ENCODE measurements at places on chromosomes 16 and 17.

GRCh38 chr17:79556271-79556670 is 54.6 kb downstream of the RBFOX3 start:
- H3K4me3 ChIP-seq: no peak overlapping the region
- peaks cover 6% of the 10 kb centered on the region for H3K4me1 ChIP-seq
- DNase-seq: no peak
- no peak overlapping the region for H3K27ac ChIP-seq

GRCh38 chr17:20174588-20175265 is 165.6 kb downstream of the SPECC1 start:
- H3K4me3 ChIP-seq: no peak overlapping the region
- H3K27ac ChIP-seq: no peak overlapping the region
- no peaks in the 10 kb centered on the region for H3K4me1 ChIP-seq
- H3K36me3 ChIP-seq: no peaks in the 10 kb centered on the region
- peaks cover 17% of the 10 kb centered on the region for H3K27me3 ChIP-seq
- no peak for DNase-seq

DNA sequence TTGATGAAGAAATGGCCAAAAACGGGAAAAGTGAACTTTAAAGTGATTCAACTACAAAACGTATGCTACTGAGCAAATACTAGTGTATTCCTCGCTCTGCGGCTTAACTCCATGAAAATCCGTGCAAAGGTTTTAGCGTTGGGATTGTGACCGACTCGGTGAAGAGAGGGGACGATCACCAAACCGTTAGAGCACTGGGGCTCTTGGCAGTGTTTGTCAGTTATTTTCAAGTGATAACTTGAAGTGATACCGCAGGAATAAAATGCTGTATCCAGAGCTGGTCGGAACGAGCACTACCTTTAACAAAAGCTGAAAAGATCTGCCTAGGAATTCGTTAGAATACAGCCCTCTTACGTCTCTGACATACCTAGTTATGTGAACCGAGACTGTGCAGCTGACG is 773 bp upstream of the PPM1D start:
- DNase-seq: no peak
- H3K4me3 ChIP-seq: peak overlapping the region; percentile 92
- peak overlapping the region; percentile 96 for H3K27ac ChIP-seq

DNA sequence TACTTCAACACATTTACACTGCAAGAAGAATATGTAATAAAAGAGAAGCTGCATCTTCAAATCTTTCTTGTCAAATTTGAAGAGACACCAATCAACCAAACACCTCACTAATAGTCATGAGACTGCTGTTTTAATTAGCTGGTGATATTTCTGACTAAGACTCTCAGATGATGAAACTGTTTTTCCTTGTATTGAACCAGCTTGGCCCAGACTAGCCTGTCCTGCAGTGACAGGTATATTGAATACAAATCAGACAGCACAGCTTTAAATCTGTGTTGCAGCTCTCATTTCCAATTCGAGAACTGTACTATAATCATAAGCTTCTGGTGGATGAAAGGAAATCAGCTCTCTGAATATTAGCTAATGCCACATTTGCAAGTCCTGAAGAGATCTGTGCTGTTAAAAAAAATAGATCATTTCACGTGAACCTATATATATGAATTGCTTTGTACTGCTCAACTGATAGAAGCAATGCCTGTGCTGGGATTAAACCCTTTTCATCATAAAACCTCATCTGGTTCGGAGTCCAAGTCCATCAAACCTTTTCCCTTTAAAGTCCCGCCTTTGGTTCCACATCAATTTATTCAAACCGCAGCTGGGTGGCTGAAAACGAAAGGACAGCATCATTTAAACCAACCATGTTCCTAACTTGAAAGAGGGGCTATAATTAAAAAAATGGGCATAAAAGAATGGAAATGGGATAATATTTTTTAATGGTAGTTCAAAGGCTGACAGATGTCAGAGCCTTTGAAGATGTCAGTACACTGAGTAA is 306.2 kb downstream of the CEP112 start:
- H3K4me3 ChIP-seq: no peak overlapping the region
- no peak overlapping the region for H3K27ac ChIP-seq
- H3K4me1 ChIP-seq: no peaks in the 10 kb centered on the region
- H3K36me3 ChIP-seq: no peaks in the 10 kb centered on the region

GRCh38 chr17:45366049-45366448 is 49.2 kb upstream of the MAP3K14 start:
- no peak overlapping the region for H3K27ac ChIP-seq
- H3K27me3 ChIP-seq: peaks cover 12% of the 10 kb centered on the region
- no peak for DNase-seq

DNA sequence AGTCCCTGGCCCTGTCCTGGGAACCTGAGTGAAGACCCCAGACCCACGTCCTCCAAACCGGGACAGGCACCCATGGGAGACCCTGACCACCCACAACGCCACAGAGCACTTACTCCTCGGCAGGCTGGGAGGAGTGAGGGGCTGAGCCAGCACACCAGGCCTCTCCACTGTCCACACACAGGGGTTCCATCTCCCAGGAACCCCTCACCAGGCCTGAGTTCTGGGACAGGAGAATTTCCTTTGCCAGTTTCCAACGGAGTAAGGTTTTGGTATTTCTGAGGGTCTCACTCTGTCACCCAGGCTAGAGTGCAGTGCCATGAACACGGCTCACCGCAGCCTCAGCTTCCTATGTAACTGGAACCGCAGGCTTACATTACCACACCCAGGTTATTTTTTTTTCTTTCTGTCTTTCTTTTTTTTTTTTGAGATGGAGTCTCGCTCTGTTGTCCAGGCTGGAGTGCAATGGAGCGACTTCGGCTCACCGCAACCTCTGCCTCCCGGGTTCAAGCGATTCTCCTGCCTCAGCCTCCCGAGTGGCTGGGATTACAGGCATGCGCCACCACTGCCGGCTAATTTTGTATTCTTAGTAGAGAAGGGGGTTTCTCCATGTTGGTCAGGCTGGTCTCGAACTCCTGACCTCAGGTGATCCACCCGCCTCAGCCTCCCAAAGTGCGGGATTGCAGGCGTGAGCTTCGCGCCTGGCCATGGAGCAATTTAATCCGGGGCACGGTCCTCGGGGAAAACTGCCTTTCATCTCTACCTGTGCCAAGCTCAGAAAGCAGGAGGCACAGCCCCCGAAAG is 1.6 kb downstream of the PGAP6 start:
- peaks cover 4% of the 10 kb centered on the region for H3K36me3 ChIP-seq
- DNase-seq: peak; percentile 60
- peak overlapping the region; percentile 93 for H3K27ac ChIP-seq
- peaks cover 33% of the 10 kb centered on the region for H3K4me1 ChIP-seq
- peaks cover 4% of the 10 kb centered on the region for H3K27me3 ChIP-seq

- no peak for DNase-seq
- no peak overlapping the region for H3K4me3 ChIP-seq
- no peaks in the 10 kb centered on the region for H3K36me3 ChIP-seq
- peaks cover 3% of the 10 kb centered on the region for H3K27me3 ChIP-seq
Measured at GRCh38 chr16:47865337-47865855, 290.4 kb downstream of the ABCC12 start.

- no peaks in the 10 kb centered on the region for H3K27me3 ChIP-seq
- H3K4me1 ChIP-seq: peaks cover 10% of the 10 kb centered on the region
- H3K36me3 ChIP-seq: no peaks in the 10 kb centered on the region
Measured at GRCh38 chr17:9269350-9270035, 248.2 kb downstream of the NTN1 start.

GRCh38 chr16:23433261-23433920 is 19.6 kb downstream of the COG7 start:
- H3K27ac ChIP-seq: no peak overlapping the region
- H3K27me3 ChIP-seq: no peaks in the 10 kb centered on the region
- H3K36me3 ChIP-seq: peaks cover 22% of the 10 kb centered on the region
- no peak for DNase-seq
- H3K4me1 ChIP-seq: no peaks in the 10 kb centered on the region

GRCh38 chr16:64362193-64362592 is 759.7 kb downstream of the CDH11 start:
- H3K36me3 ChIP-seq: no peaks in the 10 kb centered on the region
- H3K27me3 ChIP-seq: no peaks in the 10 kb centered on the region
- H3K4me1 ChIP-seq: no peaks in the 10 kb centered on the region
- H3K27ac ChIP-seq: no peak overlapping the region

- H3K27me3 ChIP-seq: peaks cover 34% of the 10 kb centered on the region
- DNase-seq: no peak
- H3K36me3 ChIP-seq: no peaks in the 10 kb centered on the region
- no peak overlapping the region for H3K4me3 ChIP-seq
Measured at GRCh38 chr16:85138825-85139627, 26.8 kb upstream of the CIBAR2 start.

DNA sequence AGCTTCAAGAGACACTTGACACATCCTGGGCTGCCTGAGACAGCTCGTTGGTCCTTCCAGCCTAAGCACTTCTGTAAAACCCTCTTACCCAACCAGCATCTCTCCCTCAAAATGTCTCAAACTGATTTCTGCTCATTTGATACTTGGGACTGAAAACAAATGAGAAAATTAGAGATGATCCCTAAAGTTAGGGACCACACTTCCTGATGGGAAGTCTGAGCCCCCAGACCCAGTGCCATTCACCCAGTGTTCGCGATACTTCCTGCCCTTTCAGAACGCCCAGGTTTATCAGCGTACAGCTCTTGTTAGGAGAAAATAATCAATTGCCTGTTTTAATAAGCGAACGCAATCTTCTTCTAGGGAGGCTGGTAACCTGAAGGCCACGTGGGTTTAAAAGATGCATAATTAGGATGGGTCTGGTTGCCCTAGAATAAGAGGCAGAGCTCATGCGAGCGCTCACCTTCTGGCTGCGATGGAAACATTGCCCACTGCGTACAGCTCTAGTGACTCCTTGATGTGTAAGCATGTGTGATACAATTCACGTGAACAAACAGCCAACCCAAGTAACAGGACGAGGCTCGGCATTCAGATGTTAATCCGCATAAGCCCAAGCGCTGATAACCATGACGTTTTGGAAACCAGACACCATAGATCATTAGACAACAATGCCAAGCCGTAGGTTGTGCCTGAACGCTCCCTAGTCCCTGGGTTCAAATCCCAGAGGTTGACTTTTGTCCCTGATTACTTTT is 213.1 kb downstream of the FOXL1 start:
- no peak overlapping the region for H3K27ac ChIP-seq
- H3K36me3 ChIP-seq: no peaks in the 10 kb centered on the region
- no peaks in the 10 kb centered on the region for H3K4me1 ChIP-seq
- no peaks in the 10 kb centered on the region for H3K27me3 ChIP-seq

GRCh38 chr17:40069751-40070708 is 7.3 kb downstream of the THRA start:
- peaks cover 43% of the 10 kb centered on the region for H3K4me1 ChIP-seq
- no peaks in the 10 kb centered on the region for H3K36me3 ChIP-seq
- peak; percentile 58 for DNase-seq
- peak overlapping the region; percentile 74 for H3K27ac ChIP-seq
- peak overlapping the region; percentile 60 for H3K4me3 ChIP-seq

- peak overlapping the region; percentile 31 for H3K4me3 ChIP-seq
- peaks cover 62% of the 10 kb centered on the region for H3K36me3 ChIP-seq
- peak overlapping the region; percentile 77 for H3K27ac ChIP-seq
- H3K4me1 ChIP-seq: peaks cover 44% of the 10 kb centered on the region
Measured at GRCh38 chr17:63694950-63695773, 4.8 kb downstream of the LIMD2 start.

- H3K27me3 ChIP-seq: no peaks in the 10 kb centered on the region
- H3K27ac ChIP-seq: no peak overlapping the region
- no peaks in the 10 kb centered on the region for H3K4me1 ChIP-seq
- DNase-seq: peak; percentile 52
- H3K4me3 ChIP-seq: no peak overlapping the region
- no peaks in the 10 kb centered on the region for H3K36me3 ChIP-seq
Measured at GRCh38 chr16:69494991-69495392, 70.6 kb downstream of the CYB5B start.

DNA sequence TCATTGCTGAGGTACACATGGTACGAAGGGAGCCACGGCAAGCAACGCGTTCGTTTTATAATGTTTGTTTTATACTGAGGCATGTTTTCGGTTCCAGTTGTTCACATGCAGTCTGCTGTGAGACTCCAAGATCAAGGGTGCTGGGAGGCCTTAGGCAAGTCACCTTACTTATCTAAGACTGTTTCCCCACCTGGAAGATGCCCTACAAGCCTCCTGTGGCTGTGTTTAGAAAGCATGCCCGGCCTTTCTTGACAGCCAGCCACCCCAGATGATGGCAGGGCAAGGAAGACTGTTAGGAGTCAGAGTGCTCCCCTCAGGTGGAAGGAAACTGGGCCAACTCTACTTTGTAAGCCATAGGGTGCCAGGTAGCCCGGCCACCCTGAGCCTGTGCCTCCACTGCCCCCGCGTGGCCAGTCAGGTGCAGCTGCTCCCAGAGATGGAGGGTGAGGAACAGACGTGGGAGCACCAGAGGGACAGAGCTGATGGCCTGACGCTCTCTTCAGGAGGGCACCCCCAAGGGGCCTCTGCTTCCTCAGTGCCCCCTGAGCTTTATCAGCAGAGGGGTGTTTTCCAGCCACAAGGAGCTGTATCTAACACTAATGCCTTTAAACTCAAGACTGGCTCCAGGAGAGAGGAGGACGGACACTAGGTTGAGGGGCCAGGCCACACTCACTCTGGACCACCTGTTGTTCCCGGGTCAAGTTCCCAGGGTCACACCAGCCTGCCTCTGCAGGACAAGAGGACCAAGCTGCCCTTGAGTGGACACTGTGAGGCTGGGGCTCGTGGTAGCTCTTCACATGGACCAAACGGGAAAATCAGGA is 5.4 kb downstream of the NAT9 start:
- peaks cover 67% of the 10 kb centered on the region for H3K36me3 ChIP-seq
- DNase-seq: peak; percentile 77
- peaks cover 46% of the 10 kb centered on the region for H3K4me1 ChIP-seq
- H3K4me3 ChIP-seq: no peak overlapping the region
- H3K27ac ChIP-seq: peak overlapping the region; percentile 61
- H3K27me3 ChIP-seq: no peaks in the 10 kb centered on the region

GRCh38 chr16:30920891-30921290 is 2.5 kb upstream of the FBXL19 start:
- H3K27ac ChIP-seq: no peak overlapping the region
- peaks cover 19% of the 10 kb centered on the region for H3K4me1 ChIP-seq
- DNase-seq: no peak
- H3K36me3 ChIP-seq: no peaks in the 10 kb centered on the region
- H3K27me3 ChIP-seq: no peaks in the 10 kb centered on the region

DNA sequence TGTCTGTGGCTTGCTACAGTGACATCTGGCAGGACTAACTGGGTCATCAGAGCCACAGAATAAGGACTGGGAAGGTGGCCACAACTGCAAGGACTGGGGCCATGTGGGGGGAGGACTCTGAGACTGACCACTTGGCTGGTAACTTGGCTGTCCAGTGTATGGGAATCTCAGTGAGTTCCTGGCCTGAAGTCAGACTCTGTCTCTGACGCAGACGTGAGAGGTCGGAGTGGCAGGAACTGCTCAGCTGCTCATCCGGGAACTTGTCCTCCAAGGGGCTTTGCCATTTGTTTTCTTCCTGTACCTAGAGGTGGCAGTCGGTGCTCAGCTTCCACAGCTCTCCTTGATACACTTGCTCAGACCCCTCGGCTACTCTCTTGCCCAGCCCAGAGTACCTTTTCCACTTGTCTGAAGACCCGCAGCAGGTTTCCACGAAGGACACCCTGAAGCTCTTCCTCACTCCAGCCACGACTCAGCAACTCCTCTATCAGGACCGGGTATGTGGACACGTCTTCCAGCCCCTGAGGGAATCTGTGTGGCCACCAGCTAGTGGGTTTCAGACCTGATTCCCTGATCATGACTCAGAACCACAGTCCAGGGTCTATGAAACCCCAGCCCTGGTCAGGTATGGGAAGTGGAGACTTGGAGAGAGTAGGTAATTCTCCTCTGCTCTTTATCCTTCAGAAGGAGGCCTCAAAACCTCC is 7.3 kb upstream of the DPEP3 start:
- H3K27ac ChIP-seq: no peak overlapping the region
- no peaks in the 10 kb centered on the region for H3K36me3 ChIP-seq
- H3K4me1 ChIP-seq: peaks cover 31% of the 10 kb centered on the region
- H3K27me3 ChIP-seq: no peaks in the 10 kb centered on the region
- no peak for DNase-seq
- no peak overlapping the region for H3K4me3 ChIP-seq

- peaks cover 38% of the 10 kb centered on the region for H3K36me3 ChIP-seq
- DNase-seq: no peak
- H3K27ac ChIP-seq: no peak overlapping the region
- H3K4me1 ChIP-seq: no peaks in the 10 kb centered on the region
Measured at GRCh38 chr16:84774810-84775209, 45.0 kb upstream of the CRISPLD2 start.

Measured in activated CD8-positive, alpha-beta T cell treated with anti-CD3 and anti-CD28 coated beads, Interleukin-2, amount 10 ng/mL, durations not matched to agents 7 days and 5 days (primary cell).